CD4-positive, alpha-beta T cell treated with Interleukin-12 subunit alpha and Interleukin-12 subunit beta, for 1 hour (primary cell): ENCODE measurements at places on chromosomes 1 and 21.

GRCh38 chr1:71881611-71882010 is 400.7 kb downstream of the NEGR1 start:
- DNase-seq: no peak

GRCh38 chr1:213976665-213977485 is 10.9 kb upstream of the PROX1 start:
- no peak for DNase-seq

DNA sequence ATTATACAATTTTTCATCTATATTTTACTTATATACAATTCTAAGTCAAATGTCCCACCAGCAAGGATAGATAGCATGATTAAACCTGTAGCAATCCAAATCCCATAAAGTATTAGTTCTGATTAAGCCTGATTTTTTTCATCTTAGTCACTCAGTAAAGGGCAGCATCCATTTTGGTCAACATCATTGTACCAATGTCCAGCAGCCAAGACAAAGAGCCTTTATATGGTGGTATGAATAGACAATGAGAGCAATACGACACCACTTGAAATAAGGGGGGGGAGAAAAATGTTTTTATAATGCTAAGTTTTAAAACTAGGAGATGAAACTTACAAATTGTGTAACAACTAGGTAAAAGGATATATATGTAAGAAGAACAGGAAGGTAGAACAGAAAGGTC is 7.4 kb downstream of the ZNF644 start:
- no peak for DNase-seq

- no peak for DNase-seq
Observed at GRCh38 chr1:44679468-44679867, 5.0 kb downstream of the ARMH1 start.

DNA sequence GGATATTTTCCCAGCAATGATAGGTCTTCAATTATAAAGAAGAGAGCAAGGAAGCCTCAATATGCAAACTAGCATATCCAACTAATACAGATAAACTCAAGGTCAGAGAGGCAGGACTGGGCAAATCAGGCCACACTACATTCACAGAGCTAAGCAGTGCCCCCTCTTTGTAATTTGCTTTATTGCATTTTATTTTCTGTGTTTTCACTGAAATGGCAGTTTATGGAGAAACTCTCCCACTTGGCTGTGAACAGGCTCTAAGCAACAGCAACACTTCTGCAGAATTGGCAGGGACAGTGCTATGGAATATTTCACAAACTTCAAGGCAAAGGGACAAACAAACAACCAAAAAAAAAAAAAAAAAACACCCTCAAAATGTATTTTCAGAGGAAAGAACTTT is 93.4 kb upstream of the SOD1 start:
- DNase-seq: no peak

- no peak for DNase-seq
Observed at GRCh38 chr1:118021668-118022067, 92.1 kb downstream of the WDR3 start.

GRCh38 chr1:17586172-17586964 is 46.9 kb downstream of the ARHGEF10L start:
- no peak for DNase-seq

DNA sequence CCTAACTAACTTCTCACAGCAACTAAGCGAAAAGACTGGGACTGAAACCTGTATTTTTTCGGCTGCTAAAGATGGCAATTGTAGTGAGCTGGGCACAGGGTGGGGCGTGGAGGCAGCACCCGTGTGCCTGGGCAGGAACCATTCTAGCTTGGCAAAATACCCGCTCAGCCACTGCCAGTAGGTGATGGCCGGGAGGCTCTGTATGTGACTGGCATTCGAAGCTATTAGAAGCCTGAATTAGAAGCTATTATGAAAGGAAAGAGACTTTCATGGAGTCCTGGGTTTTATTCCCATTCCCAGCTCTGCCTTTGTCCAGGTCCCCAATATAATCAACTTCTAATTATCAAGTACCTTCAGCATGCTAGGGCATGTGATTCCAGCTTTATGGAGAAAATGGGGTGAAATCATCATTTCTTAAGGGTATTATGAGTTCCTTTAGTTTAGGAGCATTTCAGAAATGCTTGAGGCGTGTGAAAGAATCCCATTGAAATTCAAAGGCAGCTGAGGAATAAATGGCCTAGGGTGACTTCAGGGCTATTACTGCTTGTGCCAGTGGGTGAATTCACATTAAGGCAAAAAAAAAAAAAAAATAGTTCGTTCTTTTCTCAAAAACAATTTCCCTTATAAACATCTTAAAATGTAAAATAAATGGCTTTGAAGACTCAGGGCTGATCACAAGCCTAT is 125.6 kb downstream of the KCNN3 start:
- DNase-seq: no peak

DNA sequence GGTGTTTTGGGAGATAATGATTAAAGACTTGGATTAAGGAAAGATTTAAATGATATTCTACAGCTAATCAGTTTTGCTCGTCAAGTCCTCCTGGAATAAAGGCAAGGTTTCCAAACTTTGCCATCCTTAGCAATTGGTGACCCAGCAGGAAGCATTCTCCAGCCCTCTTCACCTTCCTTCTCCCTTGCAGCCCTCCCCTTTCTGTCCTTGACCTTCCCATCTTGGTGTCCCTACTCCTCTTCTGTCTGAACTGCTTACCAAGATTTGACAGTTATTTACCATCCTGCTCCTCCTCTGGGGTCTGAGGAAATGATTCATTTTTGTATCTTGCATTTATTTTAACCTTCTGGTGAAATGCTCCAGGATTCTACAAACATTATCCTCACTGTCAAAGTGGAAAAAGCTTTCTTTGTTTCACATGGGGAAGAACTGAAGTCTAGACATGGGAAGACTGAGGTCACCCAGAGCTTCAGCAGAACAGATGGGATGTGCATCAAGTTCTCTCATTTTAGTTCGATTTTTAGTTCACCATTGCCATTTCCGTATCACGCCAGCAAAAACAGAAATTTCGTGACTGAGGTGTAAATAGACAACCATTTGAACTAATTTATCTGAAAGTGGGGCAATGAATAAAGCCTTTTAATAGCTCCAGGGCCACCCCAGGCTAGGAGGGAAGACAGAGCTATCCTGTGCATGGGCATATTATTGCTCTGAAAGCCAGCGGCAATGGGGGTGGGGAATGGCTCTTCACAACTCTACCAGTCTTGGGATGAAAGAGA is 504.4 kb upstream of the PLXNA2 start:
- no peak for DNase-seq

GRCh38 chr1:230107941-230108340 is 40.9 kb downstream of the GALNT2 start:
- DNase-seq: no peak

GRCh38 chr1:52632732-52633290 is at the start of gene SHISAL2A:
Gene SHISAL2A, plus strand, starts transcription at chr1:52633168. Its CDS starts 326 bp downstream, at chr1:52633494.
- DNase-seq: peak; percentile 71

- DNase-seq: no peak
Observed at GRCh38 chr1:30732277-30732996, 9.1 kb upstream of the MATN1 start.

DNA sequence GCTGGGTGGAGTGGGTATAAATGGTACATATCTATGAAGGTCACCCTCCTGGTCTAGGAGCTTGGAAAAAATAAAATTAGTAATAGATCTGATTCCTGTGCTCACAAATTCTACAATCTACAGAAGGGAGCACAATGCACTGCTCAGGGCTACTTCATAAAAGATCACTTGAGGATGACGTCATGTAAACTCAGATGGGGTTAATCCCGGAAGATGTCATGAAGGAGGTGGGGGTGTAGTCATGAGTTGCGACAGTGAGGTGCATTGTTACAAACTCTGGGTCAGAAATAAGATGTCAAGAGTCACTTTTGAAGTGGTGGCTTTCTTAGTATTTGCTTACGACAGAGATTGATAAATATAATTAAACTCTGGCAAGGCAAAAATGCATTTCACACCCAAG is 68.2 kb downstream of the LHX9 start:
- DNase-seq: no peak

DNA sequence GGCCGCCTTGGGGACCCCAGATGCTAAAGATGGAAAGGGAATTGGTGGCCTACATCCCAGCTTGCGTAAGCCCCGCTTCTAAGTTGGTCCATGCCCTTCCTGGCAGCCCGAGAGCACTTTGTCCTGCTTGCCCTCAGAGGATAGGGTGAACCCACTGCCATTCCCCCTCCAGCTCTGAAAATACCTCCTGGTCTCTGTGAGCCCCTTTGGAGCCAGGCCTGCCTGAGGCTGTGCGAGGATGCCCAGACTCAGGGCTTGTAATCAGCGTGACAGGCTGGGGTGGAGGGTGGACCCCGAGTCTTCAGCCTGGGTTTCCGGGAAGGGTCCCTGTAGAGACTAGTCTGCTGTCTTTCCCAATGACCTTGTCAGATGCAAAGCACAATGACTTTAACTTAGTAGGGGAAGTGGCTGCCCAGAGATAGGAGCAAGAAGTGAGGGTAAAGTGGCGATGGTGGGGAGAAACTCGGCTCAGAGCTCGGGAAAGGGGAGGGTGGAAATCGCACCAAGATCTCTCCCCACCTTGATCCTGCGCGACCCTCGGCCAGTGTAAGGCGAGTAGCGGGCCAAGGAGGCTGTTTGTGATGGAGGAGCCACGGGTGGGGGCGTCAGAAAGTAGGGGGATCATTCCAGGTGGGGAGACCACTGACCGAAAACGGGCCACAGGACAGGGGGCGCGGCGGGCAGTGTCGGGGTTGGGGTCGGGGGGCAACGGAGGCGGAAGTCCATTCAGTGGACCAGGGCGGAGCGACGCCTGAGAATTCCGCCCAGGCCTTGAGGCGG is 2.7 kb upstream of the HES3 start:
- no peak for DNase-seq

- no peak for DNase-seq
Observed at GRCh38 chr1:201752333-201752732, 76.6 kb upstream of the IPO9 start.

DNA sequence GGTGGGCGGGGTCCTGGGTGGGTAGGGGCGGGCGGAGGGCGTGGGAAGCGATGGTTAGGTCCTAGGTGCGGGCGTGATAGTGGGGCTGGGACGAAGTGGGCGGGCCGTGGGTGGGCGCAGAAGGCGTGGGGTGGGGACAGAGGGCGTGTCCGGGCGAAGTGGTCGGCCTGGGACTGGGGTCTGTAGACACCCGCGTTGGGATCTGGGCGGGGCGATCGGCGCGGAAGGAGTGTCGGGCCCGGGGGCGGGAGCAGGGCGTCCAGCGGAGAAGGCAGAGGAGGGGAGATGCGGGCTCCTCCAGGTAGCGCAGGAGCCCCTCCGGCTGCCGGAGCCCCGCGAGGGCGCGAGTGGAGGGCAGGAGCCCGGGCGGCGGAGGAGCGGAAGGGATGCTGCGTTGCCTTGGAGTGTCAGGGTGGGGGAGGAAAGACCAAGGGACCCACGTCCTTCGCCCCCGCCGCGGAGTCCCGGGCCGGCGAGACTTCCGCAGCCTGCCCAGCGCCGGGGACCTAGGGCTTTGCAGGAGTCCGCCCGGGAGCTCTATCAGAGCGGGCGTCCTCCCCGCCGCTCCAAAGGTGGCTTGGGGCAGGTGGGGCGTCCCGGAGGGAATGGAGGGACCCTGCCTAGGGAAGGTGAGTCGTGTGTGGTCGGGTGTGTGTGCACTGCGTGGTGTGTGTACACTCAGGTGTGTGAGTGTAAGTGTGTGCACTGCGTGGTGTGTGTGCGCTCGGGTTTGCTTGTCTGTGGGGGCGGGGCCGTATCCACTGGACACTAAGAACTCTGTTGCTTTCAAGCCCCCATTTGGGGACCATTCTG is 27.0 kb upstream of the PRSS38 start:
- DNase-seq: no peak

GRCh38 chr1:189192741-189193520 is 1284.7 kb downstream of the BRINP3 start:
- no peak for DNase-seq

GRCh38 chr1:1948783-1949182 is 29.7 kb upstream of the TMEM52 start:
- no peak for DNase-seq

DNA sequence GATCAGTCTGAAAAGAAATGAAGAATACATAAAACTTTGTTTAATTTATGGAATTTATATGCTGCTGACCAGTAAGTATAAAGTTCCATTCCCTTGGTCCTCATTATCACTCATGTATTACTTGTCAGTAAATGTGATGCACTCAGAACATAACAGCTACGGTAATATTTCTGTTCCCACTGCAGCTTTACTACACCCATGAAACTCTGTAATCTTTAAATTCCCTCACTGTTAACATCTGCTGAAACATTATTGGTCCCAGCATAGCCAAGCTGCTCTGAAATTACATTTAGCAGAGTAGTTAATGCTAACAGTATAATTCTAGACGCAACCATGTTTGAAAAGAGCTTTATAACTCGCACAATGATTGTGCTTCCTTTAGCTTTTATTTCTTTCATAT is 238.4 kb downstream of the GPATCH2 start:
- no peak for DNase-seq

DNA sequence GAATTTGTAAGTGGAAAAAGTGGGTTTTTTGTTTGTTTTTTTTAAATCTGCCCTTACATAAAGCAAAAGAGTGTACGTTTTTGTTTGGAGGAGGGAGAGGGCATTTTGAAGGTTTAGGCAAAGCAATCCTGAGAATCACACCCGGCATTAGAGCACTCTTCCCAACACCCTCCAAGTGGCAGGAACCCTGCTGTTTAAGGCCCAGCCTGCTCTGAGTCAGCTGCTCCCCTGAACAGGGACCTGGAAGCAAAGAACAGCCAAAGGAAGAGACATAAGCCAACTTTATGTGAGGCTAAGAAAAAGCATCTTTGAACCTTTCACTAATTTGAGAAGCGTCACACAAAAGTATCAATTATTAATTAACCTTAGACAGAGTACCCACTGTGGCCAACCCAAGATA is 16.9 kb downstream of the MTFR1L start:
- DNase-seq: no peak

GRCh38 chr1:203217139-203217655 is 12.3 kb downstream of the CHIT1 start:
- no peak for DNase-seq

GRCh38 chr1:244054924-244055263 is 3.8 kb downstream of the ZBTB18 start:
- DNase-seq: peak; percentile 23

DNA sequence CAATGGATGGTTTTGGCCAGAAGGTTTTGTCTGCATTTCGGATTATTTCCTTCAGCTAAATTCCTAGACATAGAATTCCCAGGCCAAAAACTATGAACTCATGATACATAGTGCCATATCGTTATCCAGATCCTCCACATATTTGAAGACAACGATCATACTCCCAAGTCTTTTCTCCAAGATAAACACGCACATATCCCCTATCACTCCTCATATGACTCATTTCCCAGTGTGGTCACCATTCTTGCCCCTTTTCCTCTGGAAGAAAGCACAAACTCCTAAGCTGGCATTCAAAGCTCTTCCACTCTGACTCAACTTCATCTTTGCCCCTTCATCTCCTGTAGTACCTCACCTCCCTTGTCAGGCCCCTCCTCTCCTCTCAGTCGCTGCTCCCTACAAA is 277.6 kb downstream of the PLPP3 start:
- no peak for DNase-seq

- no peak for DNase-seq
Observed at GRCh38 chr1:235286667-235287066, 41.3 kb downstream of the ARID4B start.
